ENCODE measurements at places on chromosomes 13 and 19.

DNA sequence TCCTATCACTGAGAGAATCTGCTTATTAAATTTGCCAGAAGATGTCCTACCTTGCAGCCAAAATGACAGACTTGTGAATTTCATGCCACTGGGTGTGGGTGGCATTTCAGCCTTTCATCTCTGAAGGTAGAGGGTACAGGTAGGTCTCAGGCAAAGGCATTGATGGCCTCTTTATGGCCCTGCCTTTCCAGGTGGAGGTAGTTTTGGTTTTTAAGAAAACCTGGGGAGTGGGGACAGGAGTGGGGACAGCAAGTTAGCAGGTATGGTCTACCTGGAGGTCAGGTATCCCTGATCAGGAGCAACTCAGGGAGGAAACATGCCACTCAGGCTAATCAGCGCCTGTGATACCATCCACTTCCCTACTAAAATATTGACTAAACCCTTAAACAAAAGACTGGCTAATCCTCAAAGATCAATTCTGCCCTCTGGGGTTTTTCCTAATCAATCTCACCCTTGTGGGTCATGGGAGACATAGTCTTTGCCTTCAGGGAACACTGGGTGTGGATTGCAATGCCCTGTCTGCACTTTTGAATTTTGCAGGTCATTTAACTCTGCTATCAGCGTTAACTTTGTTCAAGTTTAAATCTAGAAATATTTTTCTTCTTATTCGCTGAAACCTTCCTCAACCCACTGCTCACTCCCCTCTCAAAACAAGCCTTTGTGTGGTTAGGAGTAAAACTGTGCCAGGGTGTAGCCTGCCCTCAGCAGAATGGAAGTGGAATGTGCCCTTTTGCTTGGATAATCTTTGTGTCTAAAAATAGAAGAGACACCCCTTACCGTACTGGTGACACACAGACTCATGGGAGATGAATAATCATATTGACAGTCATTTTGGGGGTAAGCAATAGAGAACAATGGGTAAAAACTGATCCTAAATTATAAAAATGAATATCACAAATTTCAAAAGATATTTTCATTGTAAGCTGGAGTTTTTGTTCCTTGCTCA lies 233.7 kb downstream of the COG6 start:
- peak; percentile 62 for DNase-seq

DNA sequence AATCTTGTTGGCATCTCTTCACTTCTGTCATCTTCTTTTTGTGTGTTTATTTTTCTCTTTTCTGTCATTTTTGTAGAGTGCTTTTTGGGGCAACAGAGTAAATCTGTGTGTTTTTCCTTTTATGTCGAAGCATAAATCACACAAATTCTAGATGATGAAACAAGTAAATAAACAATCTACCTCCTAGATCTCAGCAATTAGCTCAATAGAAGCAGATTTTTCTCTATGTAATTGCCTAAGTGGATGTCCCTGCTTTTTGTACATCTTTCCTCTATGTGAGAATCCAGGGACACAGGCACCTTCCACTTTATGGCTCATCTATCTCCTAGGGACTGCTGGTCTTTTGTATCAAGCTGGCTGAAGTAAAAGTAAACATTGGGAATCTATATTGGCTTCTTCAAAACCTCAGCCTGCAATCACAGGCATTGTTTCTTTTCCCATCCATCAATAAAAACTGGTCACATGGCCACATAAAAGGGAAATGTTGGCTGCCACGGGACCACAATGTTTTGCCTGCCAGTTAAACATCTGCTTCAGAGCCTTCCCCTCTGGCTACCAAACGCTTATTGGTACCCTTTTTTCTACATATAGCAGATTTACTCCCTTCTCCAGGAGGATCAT lies 323.8 kb downstream of the LMO7 start:
- DNase-seq = no peak

DNA sequence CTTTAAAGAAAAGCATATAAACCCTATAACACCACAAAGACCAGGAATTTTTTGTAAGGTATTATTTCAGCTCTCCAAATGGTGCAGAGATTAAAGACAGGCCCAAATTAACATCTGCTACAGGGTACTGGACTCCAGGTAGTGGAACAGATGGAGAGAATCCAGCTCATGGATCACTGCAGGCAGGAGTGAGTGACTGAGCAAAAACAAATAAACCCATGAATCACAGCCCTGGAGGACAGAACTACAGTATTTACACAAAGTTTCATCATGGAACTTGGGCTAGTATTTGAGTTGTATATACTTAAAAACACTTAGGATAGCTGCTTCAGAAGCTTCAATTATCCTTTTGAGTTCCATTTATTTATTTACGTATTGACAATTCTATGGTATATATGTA lies 132.8 kb upstream of the SPRY2 start:
- DNase-seq = peak; percentile 82

DNA sequence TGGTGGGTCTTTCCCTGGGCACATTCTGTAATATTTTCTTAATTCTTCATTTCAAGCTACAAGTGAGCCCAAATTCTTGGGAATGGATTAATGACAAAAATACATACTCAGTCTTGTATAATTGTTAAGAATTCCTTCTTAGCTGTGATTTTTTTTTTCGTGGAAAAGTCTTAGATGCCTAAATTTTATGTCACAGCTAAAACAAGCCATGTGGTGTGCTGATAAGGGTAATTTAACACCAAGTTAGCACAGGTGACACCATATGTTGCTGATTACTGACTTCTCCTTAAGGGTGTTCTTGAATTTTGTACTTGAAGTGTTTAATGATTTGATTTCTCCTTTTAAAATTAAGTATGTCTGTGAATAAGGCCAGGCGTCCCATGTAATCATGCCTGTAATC lies 29.3 kb downstream of the WDFY2 start:
- DNase-seq = no peak

GRCh38 chr13:98371516-98372023 lies 194.5 kb upstream of the RNF113B start:
- DNase-seq = no peak

- no peak for DNase-seq
These were observed 53.3 kb downstream of the MYO16 start for GRCh38 chr13:108682714-108683113.

DNA sequence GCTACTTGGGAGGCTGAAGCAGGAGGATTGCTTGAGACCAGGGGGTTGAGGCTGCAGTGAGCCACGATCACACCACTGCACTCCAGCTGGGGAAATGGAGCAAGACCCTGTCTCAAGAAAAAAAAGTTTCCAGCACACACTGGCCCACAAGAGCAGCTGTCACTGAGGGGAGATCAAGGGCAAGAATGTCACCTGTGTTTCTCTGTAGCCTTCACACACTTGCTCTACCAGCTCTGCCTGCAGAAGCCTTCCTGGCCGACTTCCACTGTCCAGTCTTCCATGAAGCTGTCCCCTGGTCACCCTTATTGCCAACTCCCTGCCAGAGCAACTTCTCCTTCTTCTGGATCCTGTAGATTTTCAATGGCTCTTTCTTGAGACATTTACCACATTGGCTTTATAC lies 158.0 kb downstream of the KCTD15 start:
- DNase-seq = no peak

DNA sequence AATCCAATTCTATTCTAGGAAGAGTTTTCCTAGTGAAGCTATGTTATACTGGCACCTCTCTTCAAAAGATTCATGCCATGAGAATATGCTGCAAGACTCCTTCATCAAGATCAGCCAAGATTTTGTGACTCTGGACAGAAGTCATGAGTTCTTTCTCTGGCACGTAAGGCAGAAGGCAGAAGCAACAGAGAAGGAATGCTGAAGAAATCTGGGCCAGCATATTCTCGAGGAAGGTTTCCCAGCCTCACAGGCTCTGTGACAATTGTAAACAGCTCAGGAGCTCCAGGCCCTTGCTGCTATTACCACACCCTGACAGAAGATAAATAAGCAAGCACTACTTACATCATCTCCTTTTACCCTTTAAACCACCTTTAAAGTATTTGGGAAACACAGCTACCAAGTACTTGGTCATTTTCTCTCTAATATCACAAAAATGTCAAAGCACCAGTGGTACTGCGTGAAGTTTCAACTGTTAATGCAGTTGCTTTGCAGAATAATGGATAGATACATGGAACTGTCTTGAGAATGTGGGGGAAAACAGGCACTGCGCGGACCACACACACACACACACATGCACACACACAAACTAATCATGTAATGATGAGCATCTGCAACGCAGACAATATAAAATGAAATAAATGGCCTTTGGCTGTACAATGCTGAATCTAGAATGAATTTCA lies 55.4 kb downstream of the INTS6 start:
- peak; percentile 77 for DNase-seq

GRCh38 chr13:52999093-52999696 lies 29.4 kb upstream of the OLFM4 start:
- no peak for DNase-seq

- peak; percentile 47 for DNase-seq
These were observed at the start of gene DACH1 for GRCh38 chr13:71867131-71867814. TSS of gene DACH1 (minus strand) at chr13:71867204.

DNA sequence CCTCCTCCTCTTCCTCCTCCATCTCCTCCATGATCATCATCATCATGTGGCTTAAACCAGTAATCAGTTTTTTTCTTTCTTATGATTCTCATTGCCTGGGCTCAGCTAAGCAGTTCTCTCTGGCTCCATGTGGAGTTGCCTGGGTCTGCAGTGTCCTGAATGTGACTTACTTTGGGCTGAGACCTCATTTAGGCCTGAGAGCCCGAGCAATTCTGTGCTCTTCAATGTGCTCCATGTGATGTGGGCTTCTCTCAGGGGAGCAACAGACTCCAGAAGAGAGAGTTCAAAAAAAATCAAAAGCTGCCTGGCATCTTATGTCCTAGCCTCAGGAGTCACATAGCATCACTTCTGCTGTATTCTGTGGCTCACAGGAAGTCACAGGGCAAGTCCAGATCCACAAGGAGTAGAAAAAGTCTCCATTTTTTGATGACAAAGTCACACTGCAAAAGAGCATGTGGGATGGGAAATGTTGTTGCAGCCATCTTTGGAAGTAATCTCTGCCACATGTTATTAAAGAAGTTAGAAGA lies 128.7 kb downstream of the MAB21L1 start:
- DNase-seq = no peak

GRCh38 chr19:54551950-54552912 lies 21.4 kb upstream of the LILRA2 start:
- DNase-seq = no peak

GRCh38 chr19:14112809-14113385 lies 4.7 kb downstream of the PRKACA start:
- DNase-seq = no peak

- no peak for DNase-seq
These were observed 13.4 kb downstream of the UHRF1 start for GRCh38 chr19:4922530-4923275.

DNA sequence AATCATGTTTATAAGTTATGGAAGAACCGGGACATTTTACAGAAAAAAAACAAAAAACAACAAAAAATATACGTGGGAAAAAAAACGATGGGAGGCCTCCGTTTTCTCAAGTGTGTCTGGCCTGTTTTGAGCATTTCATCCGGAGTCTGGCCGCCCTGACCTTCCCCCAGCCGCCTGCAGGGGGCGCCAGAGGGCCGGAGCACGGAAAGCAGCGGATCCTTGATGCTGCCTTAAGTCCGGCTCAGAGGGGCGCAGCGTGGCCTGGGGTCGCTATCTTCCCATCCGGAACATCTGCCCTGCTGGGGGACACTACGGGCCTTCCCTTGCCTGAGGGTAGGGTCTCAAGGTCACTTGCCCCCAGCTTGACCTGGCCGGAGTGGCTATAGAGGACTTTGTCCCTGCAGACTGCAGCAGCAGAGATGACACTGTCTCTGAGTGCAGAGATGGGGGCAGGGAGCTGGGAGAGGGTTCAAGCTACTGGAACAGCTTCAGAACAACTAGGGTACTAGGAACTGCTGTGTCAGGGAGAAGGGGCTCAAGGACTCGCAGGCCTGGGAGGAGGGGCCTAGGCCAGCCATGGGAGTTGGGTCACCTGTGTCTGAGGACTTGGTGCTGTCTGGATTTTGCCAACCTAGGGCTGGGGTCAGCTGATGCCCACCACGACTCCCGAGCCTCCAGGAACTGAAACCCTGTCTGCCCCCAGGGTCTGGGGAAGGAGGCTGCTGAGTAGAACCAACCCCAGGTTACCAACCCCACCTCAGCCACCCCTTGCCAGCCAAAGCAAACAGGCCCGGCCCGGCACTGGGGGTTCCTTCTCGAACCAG lies 1.8 kb upstream of the APOE start:
- peak; percentile 49 for DNase-seq

- peak; percentile 26 for DNase-seq
These were observed 12.6 kb upstream of the DCLK1 start for GRCh38 chr13:36143738-36144137.

DNA sequence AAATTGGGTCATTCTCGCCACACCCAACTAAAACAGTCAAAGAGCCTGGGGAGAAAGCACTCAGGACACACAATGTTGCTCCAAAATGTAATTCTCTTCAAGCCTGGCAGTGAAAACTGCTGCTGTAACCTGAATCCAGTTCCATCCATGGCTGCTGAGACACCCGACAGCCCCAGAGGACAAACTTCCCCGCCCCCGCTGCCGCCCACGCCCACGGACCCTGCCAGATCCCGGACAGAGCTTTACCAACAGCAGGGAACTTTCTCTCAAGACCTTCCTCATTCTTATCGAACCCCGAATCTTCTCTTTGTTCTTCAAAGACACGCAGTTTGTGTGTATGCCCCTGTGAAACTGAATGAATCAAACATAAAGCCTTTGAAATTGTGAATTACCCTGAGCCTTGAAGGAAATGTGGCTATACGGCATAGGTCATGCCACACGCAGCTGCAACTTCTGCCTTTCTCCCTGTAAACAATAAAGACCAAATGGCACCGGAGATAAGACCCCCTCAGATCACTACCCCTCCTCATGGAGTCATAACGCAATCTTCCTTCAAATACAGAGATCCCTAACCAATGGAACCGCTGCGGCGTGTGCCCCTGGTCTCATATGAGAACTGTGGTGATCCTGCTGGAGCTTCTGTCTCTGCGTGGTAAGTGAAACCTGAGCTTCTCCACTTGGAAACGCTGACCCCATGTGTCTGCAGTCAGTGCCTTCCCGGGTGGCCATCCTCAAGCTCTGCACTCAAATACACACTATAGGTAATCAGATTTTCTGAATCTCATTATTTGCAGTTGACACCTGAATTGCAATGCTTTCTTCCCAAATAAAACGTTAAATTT lies 4.8 kb upstream of the LAMP1 start:
- no peak for DNase-seq

- no peak for DNase-seq
These were observed 81.6 kb downstream of the CHST8 start for GRCh38 chr19:33703438-33703750.

DNA sequence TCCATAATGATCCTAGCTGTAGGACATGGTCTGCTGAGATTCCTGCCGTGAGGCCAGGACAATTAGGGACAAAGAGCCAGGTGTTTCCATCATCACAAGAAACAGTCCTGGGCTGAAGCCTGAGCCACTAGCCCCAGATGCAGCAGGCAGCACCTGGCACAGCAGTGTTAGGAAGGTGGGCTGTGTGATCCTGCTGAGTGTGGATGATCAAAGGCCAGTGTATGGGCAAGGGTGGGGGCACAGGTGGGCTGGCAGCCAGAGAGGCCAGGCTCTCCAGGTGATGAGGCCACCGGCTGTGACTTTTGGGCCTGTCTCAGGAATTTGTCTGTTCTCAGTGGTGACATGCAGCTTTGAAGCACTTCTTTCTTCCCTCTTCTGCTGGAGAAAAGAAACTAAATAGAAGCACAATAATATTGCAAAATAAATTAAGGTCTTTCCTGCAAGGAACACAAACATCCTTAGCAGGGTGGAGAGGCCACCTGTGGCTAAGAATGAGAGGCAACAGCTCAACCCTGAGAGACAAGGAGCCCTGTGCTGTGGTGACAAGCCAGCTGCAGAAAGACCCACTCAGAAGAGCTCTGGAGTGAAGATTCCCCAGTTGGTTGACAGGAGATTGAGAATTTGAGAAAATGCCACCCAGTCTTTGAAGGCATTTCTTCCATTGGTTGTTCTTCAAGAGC lies 127.6 kb downstream of the KATNAL1 start:
- no peak for DNase-seq

GRCh38 chr13:99415851-99416331 lies 85.4 kb upstream of the TM9SF2 start:
- no peak for DNase-seq

Measured in fibroblast of skin of scalp (primary cell).